ENCODE measurements at places on chromosomes 6 and 20.

DNA sequence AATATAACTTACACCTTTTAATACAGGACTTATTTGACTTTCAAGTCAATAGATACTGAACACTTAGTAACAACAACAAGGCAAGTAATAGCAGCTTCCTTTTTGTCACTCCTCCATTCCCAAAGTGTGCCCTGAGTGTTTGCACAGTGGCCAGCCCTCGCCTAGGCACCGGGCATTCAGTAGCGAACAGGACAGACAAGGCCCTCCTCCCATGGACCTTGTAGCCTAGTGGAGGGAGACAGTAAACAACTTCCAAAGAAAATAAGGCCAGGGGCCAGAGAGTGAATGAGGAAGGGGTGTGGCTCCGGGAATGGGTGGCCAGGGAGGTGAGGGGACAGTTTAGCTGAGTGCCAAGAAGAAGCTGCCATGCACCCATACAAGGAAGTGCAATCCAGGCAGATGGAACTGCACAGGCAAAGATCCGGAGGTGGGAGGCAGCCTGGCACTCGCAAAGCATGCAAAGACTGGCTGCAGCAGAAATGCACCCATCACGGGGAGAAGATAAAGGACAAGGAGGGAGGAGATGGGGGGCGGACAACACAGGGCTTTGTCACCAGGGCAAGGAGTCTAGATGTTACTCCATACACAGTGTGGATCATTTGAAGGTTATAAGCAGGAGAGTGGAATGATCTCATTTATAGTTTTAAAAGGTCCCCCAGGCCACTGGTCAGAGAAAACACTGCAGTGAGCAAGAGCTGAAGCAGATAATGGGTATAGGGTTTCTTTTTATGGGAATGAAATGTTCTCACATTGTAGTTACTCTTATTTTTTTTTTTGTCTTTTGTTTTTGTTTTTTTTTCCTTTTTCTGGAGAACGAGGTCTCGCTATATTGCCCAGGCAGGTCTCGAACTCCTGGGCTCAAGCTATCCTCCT lies 32.2 kb downstream of the ATP9A start:
- no peak for DNase-seq

DNA sequence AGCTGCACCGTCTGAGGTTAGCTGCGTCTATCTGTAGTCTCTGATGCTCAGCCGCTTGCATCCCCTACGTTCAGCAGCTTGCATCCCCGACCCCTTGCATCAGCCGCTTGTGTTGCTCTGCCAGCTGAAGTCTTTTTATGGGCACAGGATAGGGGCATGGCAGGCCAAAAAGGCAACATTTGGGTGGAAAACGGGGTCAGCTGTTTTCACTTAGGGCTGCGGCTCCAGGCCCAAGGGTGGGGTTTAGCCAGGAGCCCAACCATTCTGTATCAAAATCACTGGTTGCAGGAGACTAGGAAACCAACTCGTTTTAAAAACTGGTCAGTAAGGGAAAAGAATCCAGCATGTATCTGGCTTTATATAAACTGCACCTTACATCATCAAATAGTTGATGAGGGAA lies 49.9 kb downstream of the FAM50B start:
- no peak for DNase-seq

- DNase-seq, result no peak
Measured at GRCh38 chr20:49285813-49286494, 8.1 kb upstream of the ZNFX1 start.

GRCh38 chr6:43768506-43768860 lies 1.5 kb upstream of the VEGFA start:
- DNase-seq, result no peak

GRCh38 chr20:57210054-57210910 lies 56.2 kb downstream of the BMP7 start:
- DNase-seq, result no peak

- DNase-seq, result no peak
Measured at GRCh38 chr6:102853249-102853955, 1459.9 kb downstream of the GRIK2 start.

GRCh38 chr20:57166568-57167291 lies 99.7 kb downstream of the BMP7 start:
- no peak for DNase-seq

Data from stimulated activated CD4-positive, alpha-beta T cell treated with anti-CD3 and anti-CD28 coated beads, TNF-alpha, amount 100 ng/mL, for 48 hours (primary cell).